ENCODE measurements at places on chromosomes 2 and 18.

DNA sequence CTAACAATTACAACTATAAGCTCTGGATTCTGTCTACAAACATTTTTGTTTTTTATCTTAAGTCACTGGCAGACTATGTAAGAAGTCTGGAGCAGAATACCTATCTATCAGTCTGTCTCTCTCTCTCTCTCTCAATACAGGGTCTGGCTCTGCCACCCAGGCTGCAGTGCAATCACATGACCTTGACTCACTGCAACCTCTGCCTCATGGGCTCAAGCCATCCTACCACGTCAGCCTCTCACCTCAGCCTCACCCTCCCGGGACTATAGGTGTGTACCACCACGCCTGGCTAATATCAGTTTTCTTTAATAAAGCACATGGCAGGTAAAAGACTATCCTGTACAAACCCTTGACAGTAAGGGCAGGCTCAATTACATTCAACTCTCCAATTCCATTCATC, 96.9 kb downstream of the OSBPL1A start:
- DNase-seq = no peak

DNA sequence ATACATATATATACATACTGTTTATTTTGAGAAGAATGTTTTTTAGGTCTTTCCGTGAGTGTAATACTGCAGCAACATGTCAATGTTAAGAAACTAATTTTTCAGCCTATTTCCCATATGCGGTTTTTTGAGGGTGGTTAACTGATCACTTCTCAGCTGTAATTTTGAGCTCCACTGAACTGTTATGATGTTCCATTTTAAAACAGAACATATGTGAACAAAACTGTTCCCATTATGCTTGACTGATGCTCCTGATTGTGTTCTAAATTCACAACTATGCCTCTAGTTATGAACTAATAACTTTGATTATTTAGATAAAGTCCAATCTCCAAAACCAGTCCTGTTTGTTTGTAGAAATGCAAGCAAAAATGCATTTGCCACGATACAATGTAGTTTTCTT, 511.2 kb upstream of the FSIP2 start:
- no peak for DNase-seq

- DNase-seq = no peak
These were observed 5.6 kb downstream of the CPSF3 start for GRCh38 chr2:9428965-9429577.

- DNase-seq = no peak
These were observed 88.8 kb downstream of the GFPT1 start for GRCh38 chr2:69298261-69298660.

GRCh38 chr2:101002562-101003277, 631 bp downstream of the RPL31 start:
- DNase-seq = no peak

DNA sequence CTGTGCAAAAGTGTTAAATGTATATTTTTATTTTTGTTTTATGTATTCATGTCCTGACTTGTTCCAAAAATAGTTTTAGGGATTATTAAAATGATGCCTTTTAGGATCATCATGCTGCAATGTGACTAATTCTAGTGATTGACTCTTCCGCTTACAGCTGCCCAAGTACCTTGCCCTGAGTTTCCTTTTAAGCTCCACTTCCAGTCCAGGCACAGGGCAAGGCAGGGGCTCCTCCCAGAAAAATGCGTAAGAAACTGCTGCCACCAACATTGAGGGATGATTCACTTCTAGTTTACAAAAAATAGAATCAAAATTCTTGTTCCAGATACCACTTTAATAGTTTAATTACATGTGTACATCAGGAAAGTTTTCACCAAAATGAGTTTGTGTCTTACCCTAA, 116.4 kb downstream of the IRS1 start:
- no peak for DNase-seq

DNA sequence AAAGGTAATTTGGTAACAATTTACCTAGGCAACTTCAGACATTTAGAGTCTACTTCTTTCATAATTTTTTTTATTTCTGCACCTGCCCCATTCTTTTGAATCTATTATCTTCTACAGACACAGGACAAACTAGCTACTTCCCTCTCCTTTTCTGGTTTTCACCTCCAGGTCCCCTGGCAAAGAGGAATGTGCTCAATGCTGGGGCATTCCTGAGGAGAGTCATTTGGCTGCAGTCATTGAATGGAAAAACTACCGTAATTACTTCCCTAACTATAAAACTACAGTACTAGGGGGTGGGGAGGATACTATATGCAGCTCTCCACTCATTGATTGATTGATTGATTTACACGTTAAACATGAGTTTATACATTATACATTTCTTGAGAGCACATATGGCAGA, 11.2 kb upstream of the ARHGAP28 start:
- DNase-seq = no peak

DNA sequence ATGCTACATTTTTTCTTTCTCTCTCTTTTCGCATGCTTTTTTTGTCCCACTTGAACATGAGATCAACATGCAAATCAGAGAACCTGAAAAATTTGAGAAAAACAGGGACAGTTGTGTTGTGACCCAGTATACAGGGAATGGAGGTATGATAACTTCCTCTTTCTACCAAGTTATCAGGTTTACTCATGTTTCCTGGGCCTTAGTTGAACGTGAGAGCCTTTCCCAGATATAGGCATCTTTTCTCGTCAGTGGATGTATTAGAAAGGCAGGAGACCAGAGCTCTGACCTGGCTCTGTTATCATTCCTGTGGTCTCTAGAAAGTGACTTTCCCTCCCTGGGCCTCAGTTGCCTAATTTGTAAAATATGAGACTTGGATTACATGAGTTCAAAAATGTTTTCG, 30.1 kb upstream of the FAM117B start:
- no peak for DNase-seq

- no peak for DNase-seq
These were observed 35.0 kb downstream of the YES1 start for GRCh38 chr18:777021-777420.

GRCh38 chr2:108944601-108945331, 44.3 kb downstream of the EDAR start:
- no peak for DNase-seq

GRCh38 chr2:99487906-99488305, 1.9 kb downstream of the REV1 start:
- DNase-seq = no peak

DNA sequence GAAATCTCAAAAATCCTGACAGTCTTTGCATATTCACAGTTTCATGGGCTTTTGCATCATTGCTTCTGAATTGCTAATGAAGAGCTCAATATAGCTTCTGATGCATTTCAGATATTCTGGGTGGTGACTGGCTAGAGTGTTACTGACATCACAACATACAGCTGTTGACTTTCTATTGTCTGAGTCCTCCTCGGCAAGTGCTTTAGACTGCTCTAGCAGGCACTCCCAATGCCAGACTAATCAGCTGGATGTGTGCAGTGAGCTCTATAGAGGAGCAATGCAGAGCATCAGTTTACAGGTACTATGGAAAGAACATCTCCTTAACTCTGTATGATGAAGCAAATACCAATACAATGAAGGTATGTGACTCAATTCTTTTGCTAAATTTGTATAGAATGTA, 54.9 kb downstream of the R3HDM1 start:
- no peak for DNase-seq

DNA sequence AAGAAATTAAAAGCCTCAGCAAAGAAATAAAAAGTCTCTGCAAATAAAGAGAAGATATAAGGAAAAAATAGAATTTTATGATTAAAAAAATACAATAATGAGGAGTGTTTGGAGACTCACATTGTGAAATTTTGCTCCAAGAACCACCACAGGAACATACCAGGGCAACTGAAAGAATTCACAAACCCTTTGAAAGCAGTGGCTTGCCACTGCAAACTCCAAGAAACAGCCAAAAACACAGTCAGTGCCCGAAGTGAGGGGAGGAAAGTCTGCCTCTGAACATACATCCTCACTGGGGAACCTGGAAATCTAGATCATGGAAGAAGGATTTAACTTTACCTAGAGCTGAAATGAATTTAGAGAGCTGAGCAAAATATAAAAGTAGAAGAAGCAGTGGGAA, 33.1 kb downstream of the EVA1A start:
- no peak for DNase-seq

- peak; percentile 49 for DNase-seq
These were observed 705 bp downstream of the EFR3B start for GRCh38 chr2:25042321-25043240.

- no peak for DNase-seq
These were observed 316.8 kb downstream of the PAX3 start for GRCh38 chr2:221981912-221982470.

GRCh38 chr2:40487602-40488001, 35.7 kb upstream of the SLC8A1 start:
- no peak for DNase-seq

- DNase-seq = no peak
These were observed 23.0 kb upstream of the ODC1 start for GRCh38 chr2:10471046-10471571.

DNA sequence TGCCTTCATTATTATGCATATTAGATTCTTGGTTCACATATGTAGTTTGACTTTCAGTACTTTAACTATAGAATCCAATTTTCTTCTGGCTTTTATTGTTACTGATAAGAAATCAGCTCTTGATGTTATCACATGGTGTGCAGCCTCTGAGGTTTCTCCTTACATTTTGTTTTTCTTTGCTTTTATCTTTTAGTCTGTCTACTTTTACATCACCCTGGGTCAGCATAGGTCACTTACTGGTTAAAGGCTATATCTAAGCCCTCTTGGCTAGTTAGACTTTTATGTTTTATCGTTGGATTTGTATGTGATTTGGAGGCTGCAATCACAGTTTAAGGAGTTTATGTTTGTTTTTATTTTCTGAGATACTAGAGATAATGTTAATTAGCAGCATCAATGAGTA, 187.2 kb upstream of the NOL4 start:
- DNase-seq = no peak

Data from nucleus accumbens (tissue), 56 donors.